Mammary microvascular endothelial cell (primary cell): ENCODE measurements at places on chromosomes 4 and X. TPM values are rescaled to one million over a fixed set of nuclear protein-coding genes. Genes with fewer than 3 reads are reported as not detected.

The PNMA6A gene
- 0.20 and 1.3 TPM in 2 replicates for total RNA-seq

The SRD5A3 gene
- total RNA-seq, result 18.1 and 21.4 TPM in 2 replicates

The SHROOM2 gene
- total RNA-seq, result 4.4 and 5.1 TPM in 2 replicates

The GPR82 gene
- total RNA-seq, result not detected in 2 replicates

The TRMT10A gene
- 5.6 and 8.3 TPM in 2 replicates for total RNA-seq

The PDGFC gene
- 2.9 and 4.0 TPM in 2 replicates for total RNA-seq

The RBM47 gene
- total RNA-seq, result 0.05 and 0.07 TPM in 2 replicates

The SMR3B gene
- not detected in 2 replicates for total RNA-seq

The ASIC5 gene
- total RNA-seq, result not detected in 2 replicates

The PNCK gene
- total RNA-seq, result not detected in 2 replicates

The KLHL15 gene
- 3.2 and 3.5 TPM in 2 replicates for total RNA-seq

The VEGFD gene
- total RNA-seq, result 0.07 and 0.34 TPM in 2 replicates

The S100G gene
- total RNA-seq, result not detected in 2 replicates

The GYG2 gene
- total RNA-seq, result 0.05 TPM in 1 of 2 replicates, not detected in the other

The TMEM154 gene
- 13.3 and 14.3 TPM in 2 replicates for total RNA-seq

The NIPAL1 gene
- 2.4 and 2.5 TPM in 2 replicates for total RNA-seq

The CDX4 gene
- not detected in 2 replicates for total RNA-seq

The SCARB2 gene
- 95.2 and 102 TPM in 2 replicates for total RNA-seq

The ARAP2 gene
- total RNA-seq, result 0.33 and 1.2 TPM in 2 replicates
